ENCODE measurements at places on chromosomes 4 and X.

DNA sequence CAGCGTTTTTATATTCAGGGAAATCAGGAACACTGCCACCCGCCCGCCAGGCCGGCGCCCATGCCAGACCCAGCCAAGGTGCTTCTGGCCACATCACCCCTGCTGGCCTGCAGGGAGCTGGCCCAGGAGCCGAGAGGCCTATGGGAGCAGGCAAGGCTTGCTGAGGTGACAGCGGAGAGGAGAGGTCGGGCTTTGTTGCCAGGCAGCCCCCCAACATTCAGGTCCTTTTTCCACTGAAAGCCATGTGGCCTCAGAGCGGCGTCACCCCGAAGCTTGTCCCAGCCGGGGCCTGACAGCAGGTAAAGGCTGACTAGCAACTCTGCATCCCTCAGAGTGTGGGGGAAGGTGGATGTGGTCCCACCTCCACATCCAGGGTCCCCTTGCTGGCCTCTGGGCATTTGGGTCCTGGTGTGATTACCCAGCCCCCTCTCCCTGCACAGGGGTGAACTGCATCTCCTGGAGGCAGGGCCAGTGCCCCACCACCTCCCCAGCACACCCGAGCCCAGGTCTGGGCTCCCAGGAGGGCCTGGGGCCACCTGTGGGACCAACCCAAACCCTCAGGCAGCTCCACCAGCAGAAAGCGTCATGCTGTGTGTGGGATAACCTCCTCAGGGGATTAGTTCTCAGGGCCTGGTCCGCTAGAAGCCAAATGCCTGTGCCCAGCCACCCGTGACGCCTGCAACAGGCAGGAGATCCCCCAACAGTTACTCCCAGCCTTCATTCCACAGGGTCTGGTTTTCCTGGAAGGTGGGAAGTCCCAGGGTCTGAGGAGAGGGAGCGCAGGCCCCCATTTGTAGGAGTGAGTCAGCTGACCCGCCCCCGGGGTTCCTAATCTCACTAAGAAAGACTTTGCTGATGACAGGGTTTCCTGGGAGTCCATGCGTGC lies at the start of gene PDE6B:
Gene PDE6B, plus strand, starts transcription at position 869 of the 886 bp plus-strand sequence. CDS start 54 bp downstream, outside the sequence.
- no peak for DNase-seq

- DNase-seq = peak; percentile 10
Observed at GRCh38 chr4:17335371-17335770, 176.5 kb downstream of the QDPR start.

- DNase-seq = no peak
Observed at GRCh38 chrX:618761-619450, 11.7 kb upstream of the SHOX start.

DNA sequence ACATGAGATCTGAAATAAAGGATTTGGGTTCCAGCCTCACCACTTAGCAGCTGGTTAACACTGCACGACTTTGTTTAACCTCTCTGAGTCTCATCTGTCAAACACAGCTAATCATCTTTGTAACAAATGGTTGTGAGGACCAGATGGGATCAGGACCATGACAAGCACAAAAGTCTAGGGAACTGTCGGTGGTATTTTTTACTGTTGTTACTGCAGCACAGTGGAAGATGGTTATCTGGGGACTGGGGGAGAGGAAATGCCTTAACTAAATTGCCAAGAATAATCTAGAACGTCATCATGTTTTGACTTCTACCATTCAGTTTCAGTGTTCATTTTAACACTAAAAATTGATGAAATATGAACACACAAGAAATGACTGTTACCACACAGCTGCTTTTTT lies 99.5 kb downstream of the ADGRA3 start:
- no peak for DNase-seq

GRCh38 chr4:69773484-69773883 lies 13.1 kb upstream of the SULT1B1 start:
- DNase-seq = no peak

DNA sequence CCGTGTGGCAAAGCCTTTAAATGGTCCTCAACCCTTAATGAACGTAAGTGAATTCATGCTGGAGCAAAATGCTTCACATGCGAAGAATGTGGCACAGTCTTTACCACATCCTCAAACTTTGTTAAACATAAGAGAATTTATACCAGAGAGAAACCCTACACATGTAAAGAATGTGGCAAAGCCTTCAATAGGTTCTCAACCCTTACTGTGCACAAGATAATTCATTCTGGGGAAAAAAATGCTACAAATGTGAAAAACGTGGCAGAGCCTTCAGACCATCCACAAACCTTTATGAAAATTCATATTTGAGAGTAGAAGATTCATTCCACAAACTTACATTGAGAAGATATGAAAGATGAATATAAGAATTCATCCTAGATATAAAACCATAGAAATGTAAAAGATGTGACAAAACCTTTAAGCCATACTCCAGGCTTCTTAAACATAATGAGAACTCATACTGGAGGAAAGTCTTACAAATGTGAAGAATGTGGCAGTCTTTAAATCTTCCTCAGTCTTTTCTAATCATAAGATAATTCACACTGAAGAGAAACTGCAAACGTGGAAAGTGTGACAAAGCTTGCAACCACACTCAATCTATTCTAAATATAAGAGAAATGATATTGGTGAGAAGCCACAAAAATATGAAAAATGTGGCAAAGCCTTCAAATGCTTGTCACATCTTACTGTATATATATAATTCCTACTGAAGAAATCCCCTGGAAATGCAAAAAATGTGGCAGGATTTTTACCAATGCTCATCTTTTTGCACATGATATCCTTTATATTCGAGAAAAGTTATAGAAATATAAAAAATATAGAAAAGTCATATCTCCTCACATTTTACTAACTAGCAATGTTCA lies 36.9 kb downstream of the ZNF141 start:
- DNase-seq = no peak

DNA sequence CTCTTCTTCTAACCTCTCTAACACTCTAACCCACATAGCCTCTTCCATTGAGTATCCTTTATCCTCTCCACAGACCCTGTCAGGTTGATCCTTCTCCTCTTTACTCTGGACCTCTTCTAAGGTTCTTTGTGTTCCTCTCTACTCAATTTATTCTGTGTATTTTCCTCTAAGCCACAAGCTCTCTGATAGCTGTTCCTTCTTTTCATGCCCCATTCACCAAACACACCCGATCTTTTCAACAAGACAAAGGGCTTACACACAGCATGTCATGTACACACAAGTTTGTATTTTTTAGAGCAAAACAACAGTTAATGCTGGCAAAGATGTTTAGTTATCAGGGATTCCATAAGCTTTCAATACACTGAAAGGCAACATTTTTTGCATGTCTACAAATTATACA lies 1.9 kb downstream of the SPIN2B start:
- DNase-seq = no peak

- peak; percentile 55 for DNase-seq
Observed at GRCh38 chrX:46279925-46280313, 265.3 kb downstream of the ZNF674 start.

DNA sequence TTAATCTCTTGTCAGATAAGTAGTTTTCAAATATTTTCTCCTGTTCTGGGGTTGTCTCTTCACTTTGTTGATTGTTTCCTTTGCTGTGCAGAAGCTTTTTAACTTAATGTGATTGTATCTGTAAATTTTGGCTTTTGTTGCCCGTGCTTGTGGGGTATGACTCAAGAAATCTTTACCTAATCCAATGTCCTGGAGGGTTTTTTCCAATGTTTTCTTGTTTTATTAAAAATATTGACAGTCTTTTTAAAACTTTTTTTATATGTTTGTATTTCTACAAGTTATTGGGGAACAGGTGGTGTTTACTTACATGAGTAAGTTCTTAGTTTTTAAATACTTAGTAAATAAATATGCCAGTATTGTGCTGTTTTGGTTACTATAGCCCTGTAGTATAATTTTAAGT lies 44.9 kb downstream of the RTL3 start:
- DNase-seq = no peak

- DNase-seq = no peak
Observed at GRCh38 chr4:182853731-182854330, 63.4 kb downstream of the DCTD start.

DNA sequence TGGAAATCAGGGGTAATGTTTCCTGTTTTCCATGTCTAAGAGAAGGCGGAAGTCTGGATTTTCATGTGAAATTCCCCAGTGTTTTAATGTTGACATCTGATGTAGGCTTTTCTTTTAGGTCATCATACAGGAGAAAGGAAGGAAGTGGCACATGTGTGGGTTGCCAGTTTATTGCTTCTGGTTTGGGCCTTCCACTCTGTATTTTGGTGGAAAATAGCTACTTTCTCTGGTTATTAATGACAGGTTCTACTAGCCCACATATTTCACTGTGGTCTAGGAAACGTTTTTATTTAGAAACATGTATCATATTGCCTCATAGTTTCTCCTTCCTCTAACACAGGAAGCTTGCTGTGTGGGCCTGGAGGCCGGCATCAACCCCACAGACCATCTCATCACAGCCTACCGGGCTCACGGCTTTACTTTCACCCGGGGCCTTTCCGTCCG lies 7.2 kb downstream of the PDHA1 start:
- DNase-seq = peak; percentile 37

GRCh38 chr4:83125738-83126141 lies 11.2 kb upstream of the PLAC8 start:
- DNase-seq = peak; percentile 36

GRCh38 chr4:113474017-113474416 lies 287.5 kb downstream of the CAMK2D start:
- peak; percentile 27 for DNase-seq

GRCh38 chrX:69317721-69318120 lies 152.5 kb upstream of the PJA1 start:
- DNase-seq = no peak

DNA sequence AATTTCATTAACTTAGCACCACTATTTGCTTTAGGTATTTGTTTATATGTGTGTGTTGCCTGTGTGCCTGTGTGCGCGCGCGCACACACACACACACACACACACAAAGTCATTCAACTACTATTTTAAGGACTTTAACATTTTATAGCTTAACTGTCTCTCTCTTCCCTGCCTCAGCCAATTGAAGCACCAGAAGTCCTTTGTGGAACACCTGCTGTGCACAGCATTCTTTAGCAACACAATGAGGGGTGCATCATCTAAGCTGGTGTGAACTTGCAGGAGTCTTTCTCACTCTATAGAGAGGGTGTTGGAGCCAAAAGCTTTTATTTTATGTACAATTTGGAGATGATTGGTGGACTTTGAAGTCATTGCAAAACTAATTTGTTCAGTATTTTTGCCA lies 31.3 kb downstream of the SLIT2 start:
- DNase-seq = no peak

DNA sequence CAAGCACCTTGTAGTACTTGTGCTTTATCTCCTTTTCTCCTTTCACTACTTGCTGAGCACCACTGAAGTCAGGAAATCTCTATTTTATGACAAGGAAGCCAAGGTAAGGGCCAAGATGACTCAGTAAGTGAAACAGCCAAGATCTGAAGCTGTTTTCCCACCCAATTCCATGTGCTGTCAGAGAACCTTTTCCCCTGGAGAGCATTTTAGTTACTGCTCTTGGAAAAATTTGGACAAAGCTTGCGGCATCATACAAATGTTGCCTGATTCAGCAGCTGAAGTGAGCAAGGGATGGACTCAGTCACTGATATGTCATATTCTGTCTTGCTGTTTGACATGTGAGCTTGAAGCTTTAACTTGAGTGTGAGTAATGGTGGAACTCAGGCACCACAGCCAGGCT lies 391.4 kb downstream of the RAB28 start:
- DNase-seq = no peak

DNA sequence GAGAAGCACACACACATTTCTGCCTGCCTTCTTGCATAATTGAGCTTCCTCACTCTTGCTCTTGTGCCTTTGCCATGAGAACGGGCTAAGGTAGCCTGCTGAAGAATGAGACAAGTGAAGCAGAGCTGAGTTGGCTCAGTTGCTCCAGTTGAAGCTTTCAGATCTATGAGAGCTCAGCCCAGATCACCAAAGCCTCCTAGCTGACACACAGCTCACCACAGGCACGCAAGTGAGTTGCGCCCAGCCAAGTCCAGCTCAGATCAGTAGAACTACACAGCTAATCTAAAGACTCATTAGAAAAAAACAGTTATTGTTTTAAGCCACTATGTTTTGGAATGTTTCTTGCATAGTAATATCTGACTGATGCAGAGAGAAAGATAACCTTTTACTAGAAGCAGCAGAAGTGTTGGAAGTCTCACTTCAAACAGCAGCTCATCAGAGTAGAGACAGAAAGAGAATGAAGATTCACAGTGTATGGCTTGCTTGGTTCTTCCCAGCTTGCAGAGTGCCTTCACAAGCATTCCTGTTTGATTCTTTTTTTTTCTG lies 362.4 kb downstream of the MID1IP1 start:
- peak; percentile 72 for DNase-seq

GRCh38 chr4:65316534-65316933 lies 353.8 kb downstream of the EPHA5 start:
- no peak for DNase-seq

- no peak for DNase-seq
Observed at GRCh38 chr4:73859614-73860088, 6.6 kb downstream of the PF4V1 start.

GRCh38 chrX:19698122-19698521 lies 182.8 kb upstream of the MAP3K15 start:
- no peak for DNase-seq

DNA sequence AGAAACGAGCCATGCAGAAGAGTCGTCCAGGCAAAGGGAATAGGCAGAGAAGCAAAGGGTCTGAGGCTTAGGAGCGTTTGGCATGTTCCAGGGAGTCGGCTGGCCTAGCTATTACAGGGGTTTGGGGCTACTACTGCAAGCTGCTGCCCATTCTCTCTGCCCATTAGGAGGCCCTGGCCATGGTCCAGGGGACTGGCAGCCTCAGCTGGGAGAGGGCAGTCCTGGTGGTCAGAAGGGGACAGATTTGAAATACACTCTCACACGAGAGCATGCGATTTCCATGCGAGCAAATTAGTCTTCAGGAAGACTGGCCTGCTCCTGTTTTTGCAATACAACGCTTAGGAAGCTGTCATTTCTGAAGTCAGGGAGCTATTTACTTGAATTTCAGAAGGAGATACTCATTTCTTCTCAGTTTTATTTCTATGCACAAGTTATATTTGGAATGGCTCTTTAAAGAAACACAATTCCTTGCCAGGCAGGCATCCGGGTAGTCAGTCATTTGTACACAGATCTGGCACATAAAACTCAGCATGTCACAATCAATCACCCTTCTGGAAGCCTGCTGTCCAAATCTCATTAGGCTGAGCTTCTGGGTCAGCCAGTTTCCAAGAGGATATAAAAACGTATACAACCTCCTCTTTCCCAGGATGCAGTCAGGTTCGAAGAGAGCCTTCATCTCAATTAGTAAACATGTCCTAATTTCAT lies 27.0 kb downstream of the PROM1 start:
- no peak for DNase-seq

GRCh38 chr4:184165291-184165690 lies 52.4 kb downstream of the ENPP6 start:
- DNase-seq = no peak

DNA sequence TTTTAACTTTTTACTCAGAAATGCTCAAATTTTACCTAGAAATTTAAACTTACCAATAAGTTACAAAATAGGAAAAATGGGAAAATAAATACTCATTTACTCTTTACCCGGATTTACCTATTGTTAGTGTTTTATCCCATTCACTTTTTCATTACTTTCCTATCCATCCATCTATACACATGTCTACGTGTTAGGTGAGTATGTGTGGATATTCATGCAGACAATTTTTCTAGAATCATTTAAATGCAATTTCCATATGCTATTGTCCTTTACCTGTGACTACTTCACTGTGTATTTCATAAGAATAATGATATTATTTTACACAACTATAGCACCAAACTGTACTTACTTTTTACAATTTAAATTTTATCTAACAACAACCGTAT lies 896.6 kb upstream of the INTU start:
- no peak for DNase-seq
